ENCODE measurements at places on chromosomes 13 and 19.

DNA sequence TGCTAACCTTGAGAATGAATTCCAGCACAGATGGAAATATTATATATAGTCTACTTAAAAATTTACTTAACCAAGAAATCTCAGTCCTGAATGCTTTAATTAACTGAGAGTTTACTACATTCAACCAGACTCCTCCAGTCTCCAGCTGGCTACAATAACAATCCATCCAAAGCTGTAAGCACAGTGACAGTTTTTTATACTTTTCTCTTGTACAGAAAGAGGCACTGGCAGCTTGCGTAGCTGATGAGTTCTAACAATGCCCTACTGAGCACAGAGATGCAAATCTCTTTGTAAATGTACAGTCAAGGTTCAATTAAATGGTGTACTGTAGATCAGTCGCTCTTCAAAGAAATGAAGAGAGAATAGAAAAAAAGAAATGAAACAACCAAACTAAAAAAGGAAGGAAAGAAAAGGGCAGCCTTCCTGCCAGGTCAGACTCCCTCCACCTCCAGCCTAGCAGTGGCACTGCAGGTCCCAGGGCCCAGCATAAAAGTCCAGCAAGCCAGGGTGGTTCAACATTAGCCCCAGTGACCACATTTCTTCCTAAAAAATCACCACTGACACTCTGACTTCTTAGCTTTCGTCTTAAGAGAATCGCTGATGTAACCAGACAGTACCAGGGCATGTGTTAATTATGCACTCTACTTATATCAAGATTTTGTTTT, 88.4 kb downstream of the SACS start:
- DNase-seq: no peak

DNA sequence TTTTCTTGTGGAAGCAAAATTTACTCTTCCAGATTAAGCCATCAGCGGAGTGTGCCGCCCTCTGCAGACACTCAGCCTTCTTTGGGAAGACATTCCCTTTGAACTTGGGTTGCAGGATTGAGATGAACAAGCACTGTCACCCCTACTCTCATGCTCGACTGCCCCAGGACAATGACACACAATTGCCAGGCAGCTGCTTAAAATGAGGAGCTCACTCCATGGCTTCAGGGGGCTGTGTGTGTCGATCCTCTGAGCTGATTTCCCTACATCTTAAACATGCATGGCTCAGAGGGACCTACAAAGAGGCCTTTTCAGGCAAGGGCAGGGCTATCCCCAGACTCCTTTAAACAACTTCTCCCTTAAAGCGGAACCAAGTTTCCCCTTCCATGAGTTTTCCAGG, 107.5 kb upstream of the MBNL2 start:
- DNase-seq: no peak

- DNase-seq: no peak
These were observed 19.0 kb downstream of the FNDC3A start for GRCh38 chr13:48994706-48995105.

- DNase-seq: no peak
These were observed 1069.5 kb downstream of the DIAPH3 start for GRCh38 chr13:59094181-59094580.

GRCh38 chr19:48603001-48603400, 3.5 kb upstream of the SPACA4 start:
- no peak for DNase-seq

DNA sequence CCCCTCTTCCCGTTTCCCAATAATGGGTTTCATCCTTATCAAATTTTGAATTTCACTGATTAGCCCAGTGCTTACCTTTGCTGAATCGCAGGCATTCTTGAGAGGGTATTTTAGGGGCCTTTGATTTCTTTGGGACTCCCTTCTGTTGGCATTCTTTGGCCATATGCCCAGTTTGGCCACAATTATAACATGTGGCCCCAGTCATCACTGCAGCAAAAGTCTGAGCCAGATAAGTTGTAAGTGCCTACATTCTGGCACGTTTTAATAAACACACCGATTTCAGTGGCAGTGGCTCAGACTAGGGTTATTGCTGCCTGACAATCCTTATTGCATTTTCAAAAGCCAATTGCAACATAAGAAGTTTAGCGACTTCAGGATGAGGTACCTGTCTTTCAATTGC, 41.4 kb downstream of the ZNF726 start:
- DNase-seq: no peak

DNA sequence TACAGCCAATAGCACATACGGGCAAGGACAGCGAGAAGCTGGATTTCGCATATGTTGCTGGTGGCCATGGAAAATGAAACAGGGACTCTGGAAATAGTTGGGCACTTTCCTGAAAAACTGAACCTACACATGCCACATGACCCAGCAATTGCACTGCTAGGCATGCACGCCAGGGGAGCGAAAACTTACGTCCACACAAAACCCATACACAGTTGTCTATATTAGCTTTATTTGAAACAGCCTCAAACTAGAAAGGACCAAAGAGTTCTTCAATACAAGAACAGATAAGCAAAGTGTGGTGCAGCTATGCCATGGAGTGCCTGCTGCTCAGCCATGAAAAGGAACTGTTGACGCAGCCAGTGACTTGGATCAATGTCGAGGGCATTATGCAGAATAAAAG, 7.3 kb upstream of the SPACA7 start:
- no peak for DNase-seq

DNA sequence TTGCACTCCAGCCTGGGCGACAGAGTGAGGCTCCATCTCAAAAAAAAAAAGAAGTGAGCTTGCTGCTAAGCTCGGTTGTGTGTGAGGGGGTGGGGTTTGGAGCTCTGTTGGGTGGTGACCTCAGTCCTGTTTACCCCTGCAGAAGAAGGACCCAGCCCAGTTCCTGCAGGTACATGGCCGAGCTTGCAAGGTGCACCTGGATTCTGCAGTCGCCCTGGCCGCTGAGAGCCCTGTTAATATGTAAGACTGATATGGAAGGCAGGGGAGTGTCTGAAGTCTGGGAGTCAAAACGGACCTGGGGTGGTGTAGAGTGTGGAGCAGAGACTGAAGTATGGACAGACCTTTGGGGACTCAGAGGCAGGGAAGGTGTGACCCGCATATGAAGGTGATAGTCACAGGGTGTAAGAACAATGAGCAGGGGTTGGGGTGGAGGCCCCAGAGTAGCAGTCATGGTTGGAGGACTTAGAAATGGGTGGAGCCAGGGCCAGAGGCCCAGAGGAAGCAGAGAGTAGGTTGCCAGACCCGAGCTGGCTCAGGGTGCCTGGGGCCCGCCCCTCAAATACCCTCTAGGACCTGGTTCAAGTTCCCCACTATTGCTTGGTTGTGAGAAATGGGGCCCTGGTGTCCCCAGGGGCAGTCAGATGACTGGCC, 13.2 kb downstream of the CLASRP start:
- no peak for DNase-seq

DNA sequence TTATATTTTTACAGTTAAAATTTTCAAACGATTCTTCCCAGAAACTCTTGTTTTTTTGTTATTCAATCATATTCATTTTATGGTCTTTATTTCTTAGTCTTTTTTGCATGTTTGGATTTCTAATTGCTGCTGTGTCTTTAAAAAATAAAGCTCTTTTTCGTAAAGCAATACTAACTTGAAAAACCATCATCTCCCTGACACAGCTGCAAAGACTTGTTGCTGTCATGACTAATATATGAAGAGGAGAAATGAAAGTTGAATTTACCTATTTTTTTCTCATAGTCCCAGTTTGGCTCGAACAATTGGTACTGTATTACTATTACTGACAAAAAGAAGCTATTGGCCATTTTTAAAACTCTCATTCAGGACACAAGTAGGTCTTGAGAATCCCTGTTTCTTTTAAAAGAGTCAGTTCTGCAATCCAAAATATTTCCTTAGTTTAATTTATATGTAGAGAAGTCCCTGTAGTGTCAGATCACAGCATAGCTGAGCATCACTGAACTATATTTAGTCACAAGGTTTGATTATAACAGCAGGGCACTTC, 12.1 kb upstream of the SPART start:
- DNase-seq: no peak

DNA sequence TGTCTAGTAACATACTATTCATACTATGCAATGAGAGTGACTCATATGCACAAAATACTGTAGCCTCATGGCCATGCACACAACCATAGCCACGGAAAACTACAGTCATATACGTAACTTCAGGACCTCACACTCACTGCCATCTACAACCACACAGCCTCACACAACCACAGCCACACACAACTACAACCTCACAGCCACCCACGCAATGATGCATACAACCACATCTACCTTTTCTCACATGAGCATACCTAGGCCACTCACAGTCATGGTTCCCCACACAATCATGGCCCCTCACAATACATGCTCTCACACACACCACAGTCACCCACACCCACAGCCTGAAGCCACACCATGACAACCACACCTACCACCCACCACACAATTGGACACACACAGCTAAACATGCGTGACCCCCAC, 8.7 kb upstream of the TNFSF14 start:
- DNase-seq: no peak

- peak; percentile 24 for DNase-seq
These were observed 32.2 kb downstream of the DEDD2 start for GRCh38 chr19:42185277-42185676.

- no peak for DNase-seq
These were observed 129.7 kb downstream of the EFNB2 start for GRCh38 chr13:106405731-106406130.

DNA sequence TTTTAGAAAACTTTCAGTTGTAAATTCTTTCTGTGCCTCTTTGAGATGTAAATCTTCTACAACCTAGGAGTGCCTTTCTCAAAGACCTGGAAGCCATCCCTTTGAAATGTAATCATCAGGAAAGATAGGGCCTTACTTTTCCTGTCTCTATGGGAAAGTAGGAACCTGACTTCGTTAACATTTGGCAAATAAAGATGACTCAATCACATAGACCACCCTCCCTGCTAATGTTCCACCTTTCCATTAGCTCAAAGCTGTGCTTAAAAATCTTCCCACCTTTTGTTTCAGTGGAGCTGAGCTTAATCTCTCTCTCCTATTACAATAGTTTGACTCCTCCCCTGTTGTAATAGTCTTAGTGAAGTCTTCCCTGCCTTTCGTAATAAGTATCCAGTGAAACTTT, 247.7 kb downstream of the OLFM4 start:
- DNase-seq: no peak

- no peak for DNase-seq
These were observed 646.5 kb upstream of the SLITRK6 start for GRCh38 chr13:86445672-86446071.

- DNase-seq: no peak
These were observed 574 bp downstream of the ZNF227 start for GRCh38 chr19:44212866-44213346.

DNA sequence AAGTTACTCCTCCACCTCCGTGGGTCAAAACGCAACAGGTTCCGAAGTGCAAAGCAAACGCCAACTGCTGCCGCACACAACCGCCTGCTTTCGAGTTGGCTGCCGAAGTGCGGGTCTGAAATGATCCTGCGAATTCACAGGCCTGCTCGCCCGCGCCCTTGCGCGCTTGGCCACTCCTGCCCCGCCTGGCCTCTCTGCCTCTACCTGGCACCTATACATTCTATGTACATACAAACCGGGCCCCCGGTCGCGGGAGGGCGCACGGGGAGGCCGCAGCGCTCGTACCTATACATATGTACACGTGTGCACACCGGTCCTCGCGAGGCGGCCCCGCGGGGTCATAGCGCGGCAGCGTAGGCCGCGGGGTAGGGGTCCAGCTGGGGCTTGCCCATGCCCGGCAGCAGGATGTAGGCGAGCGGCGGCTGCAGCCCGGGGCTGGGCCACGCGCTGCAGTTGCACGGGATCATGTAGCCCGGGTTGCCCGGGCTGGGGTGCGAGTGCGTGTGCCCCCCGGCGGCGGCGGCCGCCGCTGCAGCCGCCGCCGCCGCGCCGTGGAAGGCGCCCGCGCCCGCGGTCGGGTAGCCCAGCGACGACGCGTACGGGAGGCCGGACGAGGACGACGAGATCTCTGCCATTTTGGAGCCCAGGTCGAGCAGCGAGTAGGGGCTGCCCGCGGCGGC, 1.3 kb downstream of the SOX21 start:
- DNase-seq: peak; percentile 78

DNA sequence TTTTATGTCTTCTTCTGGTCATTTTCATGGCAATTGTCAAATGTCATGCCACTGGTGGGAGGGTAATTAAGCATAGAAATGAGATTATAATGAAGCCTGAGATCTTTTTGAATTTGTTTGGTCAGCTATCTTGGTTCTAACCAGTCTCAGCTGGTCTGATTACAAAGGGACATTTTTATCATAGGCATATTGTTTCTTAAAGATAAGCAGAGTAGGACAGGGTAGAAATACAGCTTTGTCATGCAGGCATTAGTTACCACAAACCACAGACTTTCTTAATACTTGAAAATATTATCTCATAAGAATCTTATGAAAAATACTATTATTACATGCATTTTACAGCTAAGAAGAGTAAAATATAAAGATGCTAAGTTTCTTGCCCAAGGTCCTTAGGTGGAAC, 1761.5 kb downstream of the PCDH9 start:
- DNase-seq: no peak

GRCh38 chr19:39193803-39194202, 3.0 kb upstream of the NCCRP1 start:
- DNase-seq: no peak
